Stimulated activated naive B cell treated with anti-CD40 and anti-IgM and Interleukin-4, amounts not matched to agents 10 μg/mL and 1 μg/mL and 100 μg/mL, for 72 hours (primary cell): ENCODE measurements at places on chromosomes 1 and 21.

DNA sequence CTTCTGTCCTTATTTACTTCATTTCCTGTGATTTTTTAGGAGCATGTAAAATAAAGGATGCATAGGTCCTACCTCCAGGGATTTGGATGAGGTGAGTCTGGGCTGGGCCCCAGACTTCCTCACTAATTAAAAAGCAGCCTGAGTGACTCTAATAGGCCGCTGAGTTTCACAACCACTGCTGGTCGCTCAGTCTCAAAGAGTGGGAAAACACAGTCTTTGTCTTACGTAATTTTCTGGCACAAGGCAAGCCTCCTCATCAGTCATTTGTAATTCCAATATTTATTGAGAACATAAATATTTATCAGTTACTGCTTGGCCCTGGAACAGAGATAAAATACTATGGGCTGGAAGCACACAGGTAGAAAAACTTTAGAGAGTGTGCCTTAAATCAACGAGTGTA lies 195.4 kb upstream of the RUNX1 start:
- DNase-seq, result no peak

DNA sequence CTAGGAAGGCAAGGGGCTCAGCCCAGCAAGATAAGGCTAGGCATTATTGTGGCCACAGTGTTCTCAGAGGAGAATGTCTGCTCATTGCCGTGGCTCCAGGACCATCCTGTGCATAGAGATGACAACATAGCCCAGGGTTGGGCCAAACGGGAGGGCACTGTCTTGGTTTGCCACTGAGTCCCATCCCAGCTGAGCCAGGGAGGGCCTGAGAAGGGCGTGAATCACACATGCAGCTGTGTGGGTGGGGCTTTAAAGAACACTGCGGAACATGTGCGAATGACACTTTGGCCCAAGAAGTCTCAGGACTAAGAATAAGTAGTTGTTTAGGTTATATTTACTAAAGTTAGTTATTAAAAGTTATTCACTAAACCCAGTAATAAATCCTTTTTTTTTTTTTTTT lies 18.5 kb downstream of the CHAF1B start:
- no peak for DNase-seq

DNA sequence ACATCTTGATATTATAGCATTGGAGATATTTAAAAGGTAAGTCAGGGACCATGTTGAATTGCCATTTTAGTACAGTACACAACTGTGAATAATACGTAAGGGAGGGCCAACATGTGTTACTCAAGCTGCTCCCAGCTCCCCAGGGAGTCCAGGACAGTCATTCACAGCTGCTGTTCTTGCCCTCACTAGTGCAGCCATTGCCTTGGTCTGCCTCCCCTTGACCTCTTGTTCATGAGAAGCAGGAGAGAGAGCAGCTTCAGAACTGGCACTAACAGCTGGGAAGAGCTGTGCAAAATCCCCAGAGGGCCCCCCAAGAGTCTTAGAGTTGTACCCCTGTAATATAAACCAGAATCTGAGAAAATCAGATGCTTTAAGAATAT lies 16.4 kb downstream of the TCEANC2 start:
- no peak for DNase-seq

GRCh38 chr1:162136760-162137159 lies 67.3 kb downstream of the NOS1AP start:
- no peak for DNase-seq

DNA sequence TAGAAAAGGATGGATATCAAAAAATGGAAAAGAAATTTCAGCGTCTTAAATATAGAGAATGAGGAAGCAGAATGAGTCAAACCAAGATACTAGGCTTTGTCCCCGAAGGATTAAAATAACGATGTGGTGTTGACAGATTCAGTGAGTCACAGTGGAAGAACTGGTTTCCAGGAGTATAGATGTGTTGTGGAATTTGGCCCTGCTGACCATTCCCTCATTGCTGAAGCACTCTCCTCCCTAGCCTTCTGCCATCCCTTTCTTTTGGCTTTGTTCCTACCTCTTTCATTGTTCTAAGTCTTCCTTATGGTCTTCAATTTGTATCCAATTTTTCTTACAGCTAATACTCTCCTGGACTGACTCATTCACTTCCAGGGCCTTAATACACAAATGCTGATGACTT lies 23.1 kb upstream of the USP25 start:
- DNase-seq, result no peak

- DNase-seq, result no peak
Observed at GRCh38 chr1:30618335-30618747, 105.0 kb downstream of the MATN1 start.

DNA sequence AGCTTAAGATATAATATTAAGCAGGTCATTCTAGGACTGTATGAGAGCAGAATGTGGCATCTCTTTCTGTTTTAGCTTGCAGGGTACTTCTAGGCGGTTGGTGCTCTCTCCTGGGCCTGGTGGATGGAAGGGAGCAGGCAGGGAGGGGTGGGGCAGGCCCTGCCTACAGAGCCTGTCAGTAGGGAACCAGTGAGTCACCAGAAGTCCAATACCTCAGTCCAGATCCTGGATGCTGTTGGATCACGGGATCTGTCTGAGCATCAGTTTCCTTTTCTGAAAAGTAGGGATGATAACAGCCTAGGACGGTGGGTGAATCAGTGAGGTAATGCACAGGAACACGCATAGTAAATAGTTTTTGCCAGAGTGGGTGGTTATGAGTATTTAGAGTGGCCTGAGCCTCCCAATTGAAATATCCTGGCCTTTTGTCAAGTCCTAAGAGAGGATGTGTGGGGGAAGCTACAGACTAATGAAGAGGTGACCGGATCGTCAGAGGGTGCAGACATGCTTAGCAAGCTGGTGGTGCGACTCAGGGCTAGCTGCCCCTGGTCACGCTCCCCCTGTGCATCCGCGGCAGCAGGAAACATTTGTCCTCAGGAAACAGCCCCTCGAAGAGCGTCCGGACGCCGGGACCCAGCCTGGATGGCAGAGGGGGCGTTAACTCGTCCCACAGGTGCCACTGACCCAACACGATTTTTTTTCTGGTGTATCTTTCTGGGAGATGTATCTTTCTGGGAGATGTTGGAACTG lies 23.9 kb downstream of the NAV1 start:
- DNase-seq, result no peak

DNA sequence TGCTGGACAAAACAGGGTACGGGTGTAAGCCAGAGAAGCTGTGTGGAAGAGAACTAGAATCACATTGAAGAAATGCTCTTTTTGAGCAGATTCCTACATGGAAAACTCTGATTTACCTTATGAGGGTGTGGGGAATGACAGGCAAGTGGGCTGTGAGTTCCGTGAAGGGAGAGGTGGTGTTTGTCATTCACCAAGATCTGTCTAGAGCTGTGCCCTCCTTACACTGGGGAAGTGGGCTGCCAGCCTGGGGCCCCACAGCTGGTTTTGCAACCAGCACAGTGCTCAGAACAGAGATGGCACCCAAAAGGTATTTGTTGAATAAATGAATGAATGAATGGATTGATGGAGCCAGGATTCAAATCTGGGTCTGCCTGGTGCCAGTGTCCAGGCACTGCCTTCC lies 10.4 kb downstream of the RCAN1 start:
- DNase-seq, result no peak

DNA sequence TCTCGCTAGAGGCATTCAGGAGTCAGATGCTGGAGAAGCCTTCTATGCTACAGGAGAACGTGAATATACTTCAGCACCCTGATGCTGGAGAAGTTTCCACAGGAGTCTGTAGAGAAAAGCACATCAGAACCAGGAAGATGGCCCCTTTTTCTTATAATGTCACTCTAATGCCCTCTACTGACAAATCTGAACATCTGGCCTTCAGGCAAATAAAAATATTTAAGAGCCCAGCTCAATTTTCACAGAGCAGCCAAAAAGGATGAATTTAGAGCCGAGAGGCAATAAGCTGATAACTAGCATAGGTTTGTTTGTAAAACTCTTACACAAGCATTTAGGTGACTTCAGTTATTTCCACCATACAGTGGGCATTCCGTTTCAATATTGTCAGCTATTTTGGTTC lies 3.8 kb upstream of the RRP15 start:
- DNase-seq, result no peak

DNA sequence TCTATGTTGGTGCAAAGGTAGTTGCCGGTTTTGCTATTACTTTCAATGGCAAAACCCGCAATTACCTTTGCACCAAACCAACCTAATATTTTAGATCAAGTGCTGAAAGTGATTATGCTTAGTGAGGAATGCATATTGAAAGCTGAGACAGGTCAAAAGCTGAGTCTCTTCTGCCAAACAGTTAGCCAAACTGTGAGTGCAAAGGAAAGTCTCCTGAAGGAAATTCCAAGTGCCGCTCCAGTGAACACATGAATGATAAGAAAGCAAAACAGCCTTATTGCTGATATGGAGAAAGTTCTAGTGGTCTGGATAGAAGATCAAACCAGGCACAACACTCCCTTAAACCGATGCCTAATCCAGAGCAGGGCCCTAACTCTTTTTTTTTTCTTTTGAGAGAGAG lies 83.1 kb upstream of the ERRFI1 start:
- DNase-seq, result no peak
